SK-N-SH (cell line): ENCODE measurements at places on chromosomes 6 and 20. TPM values are rescaled to one million over a fixed set of nuclear protein-coding genes. Genes with fewer than 3 reads are reported as not detected.
A peak's percentile ranks its signal among the peaks of the same experiment; 100 is the strongest.

GRCh38 chr20:9140162-9140760, 71.4 kb downstream of the PLCB4 start:
- DNase-seq: no peak

DNA sequence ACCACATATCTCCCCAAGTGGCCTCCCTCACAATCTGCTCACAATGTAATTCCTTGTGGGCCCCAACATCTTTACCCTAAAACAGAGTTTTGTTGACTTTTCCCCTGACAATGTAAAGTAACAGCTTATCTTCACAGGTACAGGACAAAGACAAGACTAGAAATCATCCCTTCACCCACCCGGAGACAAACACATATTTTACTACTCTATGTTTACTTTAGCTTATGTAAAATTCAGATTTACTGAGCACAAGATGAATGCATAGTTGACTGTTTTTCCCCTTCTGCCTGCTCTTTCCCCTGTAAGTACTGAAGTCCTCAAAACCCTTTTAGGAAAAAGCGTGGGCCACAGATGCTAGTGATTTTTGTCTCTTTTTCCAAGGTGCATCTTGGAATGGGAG, 61.0 kb downstream of the RPP21 start:
- DNase-seq: no peak

GRCh38 chr20:51116765-51117686, 94.1 kb upstream of the KCNG1 start:
- no peak for DNase-seq

- no peak for DNase-seq
Observed at GRCh38 chr6:165034271-165034741, 275.1 kb downstream of the C6orf118 start.

DNA sequence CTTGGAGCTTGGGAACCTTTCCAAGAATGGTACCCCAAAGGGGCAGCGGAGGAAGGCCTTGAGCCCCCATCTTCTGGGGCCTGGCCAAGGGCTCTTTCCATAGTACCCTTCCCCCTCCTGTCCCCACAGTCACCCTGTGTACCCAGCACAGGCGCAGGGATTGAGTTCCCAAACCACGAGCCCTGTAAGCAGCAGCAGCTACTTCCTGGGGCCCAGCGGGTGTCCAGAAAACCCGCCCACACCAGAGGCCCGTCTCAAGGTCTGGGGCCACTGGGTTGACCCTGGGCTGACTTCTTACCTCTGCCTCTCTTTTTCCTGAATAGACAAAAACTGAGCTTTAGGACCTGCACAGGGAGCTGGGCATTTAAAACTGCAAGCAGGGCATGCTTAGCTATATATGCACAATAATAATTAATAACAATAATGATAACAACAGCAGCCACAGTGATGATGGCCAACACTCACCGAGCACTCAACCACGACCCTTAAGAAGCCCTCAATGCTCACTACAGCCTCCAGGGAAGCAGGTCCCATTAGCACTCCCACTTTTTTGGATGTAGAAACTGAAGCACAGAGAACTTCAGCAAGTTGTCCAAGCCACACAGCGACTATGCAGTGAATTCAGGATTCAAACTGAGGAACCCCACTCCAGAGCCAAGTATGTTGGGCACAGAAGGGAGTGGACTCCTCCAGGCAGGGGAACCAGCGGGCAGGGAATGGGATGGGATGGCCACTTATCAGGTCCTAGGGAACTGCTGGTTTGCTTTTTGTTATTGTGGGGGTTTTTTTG, 14.5 kb downstream of the NOL4L start:
- DNase-seq: no peak

DNA sequence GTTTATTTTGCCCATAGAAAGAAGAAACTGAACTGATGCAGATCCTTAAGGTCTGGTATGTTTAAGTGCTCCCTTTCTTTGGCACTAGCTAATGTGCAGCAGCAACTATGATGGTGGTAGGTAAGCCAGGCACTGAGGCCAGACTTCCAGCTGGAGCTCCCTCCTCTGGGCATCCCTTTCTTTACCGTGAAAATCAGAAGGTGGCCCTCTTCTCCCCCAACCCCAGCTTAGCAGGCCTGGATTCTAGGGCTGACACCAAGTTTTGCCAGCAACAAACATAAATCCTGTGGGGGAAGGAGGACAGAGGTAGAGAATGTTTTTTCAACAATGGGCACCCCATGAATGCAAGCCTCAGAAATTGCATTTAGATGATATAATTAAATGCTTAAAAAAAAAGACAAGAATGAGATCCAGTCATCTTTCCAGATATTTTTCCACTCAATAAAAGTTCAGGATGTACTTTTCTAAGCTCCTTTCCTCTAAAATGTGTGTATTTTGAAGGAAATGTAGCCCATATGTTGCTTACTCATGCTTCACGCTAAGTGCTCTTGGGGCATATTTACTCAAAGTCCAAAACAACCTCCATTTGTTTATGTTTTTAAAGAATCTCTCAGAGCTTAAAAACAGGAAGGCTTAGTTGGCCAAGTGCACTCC, 123.9 kb upstream of the NXT1 start:
- no peak for DNase-seq

DNA sequence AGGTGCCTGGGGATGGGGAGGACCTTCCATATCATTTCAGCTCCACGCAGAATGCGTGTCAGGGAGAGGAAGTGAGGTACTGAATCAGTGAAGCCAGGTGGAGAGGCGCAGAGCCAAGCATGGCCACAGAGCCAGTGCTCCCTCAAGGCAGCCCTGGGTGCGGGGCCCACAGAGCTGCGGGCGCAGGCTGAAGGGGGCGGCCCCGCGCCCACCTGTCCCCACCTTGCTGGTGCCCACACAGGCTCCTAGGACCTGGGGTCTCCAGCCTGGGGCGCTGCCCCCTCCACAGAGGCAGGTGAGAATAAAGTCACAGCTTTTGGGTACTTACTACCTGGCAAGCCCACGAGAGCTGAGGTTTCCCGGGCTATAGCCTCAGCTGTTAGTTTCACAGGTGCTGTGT, 40.0 kb upstream of the GATA5 start:
- DNase-seq: no peak

DNA sequence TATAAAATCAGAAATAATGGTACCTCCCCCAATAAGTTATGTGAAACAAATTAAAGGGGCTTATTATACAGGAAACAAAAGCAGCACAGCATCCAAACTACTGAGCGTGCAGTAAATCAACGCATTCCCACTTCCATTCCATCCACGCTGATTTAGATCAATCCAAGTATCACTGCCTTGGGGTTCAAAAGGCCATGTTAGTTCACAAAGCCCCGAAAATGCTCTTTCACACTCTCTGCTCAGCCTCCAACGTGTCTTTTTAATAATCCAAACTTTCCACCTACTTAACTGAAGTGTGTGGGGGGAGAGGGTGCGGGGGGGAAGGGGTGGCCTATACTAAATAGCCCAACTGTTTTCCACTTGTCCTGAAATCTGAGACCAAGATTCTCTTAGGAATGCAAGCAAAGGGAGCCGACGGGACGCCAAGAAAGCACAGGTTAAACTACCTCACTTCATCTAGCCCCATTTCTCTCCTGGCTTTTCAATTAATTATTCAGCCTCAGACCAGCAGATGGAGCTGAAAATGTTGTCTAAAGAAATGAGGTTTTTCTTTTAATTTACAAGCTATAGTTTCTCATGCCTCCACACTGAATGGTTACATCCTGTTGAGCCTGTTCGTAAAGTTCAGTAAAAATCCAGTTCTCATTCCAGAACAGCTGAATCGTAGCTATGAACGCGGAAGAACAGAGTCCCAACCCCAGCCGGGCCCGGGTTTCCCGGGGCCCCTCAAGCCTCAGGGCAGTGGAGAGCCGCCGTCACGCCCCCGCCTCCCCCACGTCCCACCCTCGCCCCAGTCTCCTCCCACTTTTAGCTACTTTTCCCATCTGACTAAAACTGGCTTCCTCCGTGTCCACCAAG, 1.0 kb upstream of the NXT1 start:
- peak; percentile 85 for DNase-seq

DNA sequence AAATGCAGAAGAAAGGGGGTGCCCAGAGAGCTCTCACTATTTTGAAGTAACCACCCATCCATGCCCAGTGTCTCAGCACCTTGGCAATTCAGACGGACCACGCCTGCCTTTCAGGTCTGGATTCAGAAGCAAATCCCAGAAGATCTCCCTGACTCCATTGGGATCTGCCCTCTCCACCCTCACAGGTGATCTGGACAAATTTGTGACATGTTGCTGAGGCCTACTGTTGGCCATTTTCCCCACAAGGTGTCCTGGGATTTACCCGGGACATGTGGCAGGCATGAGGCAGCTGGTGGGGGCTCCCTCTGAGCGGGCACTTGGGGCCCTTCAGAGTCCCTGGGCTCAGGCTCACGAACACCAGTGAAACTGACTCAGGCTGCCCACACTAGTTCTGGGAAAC, 51.9 kb upstream of the IYD start:
- no peak for DNase-seq

DNA sequence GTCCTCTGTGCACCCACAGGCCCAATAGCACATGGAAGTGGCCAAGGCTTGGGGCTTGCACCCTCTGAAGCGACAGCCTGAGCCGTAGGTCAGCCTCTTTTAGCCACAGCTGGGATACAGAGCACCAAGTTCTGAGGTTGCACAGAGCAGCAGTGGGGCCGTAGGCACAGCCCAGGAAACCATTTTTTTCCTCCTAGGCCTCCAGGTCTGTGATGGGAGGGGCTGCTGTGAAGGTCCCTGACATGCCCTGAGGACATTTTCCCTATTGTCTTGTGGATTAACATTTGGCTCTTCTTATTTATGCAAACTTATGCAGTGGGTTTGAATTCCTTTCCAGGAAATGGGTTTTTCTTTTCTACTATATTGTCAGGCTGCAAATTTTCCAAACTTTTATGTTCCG, 878.7 kb upstream of the MAN1A1 start:
- DNase-seq: no peak

DNA sequence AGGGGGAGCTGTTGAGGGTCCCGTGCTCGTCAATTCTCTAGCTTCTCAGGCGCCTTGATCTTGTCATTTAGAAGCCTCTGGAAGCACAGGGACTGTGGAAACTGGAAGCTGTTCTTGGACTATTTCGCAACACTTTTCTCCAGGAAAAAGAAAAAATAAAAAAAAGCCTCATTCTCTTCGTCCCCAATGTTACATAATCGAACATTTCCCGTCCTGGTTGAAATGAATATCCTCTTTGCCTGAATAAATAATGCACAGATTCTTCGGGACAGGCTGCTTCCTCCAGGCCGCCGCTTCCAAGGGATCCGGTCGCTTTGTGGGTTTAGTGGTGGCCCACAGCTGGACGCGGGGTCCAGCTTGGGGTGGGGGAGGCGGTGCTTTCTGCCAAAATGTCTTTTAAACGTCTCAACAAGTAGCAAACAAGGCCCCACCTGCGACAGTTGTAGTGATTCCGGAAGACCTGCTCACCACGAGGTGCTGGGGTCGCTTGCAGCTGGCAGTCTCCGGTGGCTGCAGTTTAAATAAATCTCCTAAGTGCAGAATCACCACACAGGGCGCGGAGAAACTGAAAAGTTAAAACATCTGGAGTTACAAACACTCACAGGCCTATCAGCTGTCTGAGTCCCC, 125.9 kb upstream of the ESR1 start:
- no peak for DNase-seq

GRCh38 chr20:37361336-37361735, 15.4 kb downstream of the SRC start:
- DNase-seq: peak; percentile 26

- DNase-seq: no peak
Observed at GRCh38 chr20:46898423-46898822, 3.8 kb downstream of the EYA2 start.

DNA sequence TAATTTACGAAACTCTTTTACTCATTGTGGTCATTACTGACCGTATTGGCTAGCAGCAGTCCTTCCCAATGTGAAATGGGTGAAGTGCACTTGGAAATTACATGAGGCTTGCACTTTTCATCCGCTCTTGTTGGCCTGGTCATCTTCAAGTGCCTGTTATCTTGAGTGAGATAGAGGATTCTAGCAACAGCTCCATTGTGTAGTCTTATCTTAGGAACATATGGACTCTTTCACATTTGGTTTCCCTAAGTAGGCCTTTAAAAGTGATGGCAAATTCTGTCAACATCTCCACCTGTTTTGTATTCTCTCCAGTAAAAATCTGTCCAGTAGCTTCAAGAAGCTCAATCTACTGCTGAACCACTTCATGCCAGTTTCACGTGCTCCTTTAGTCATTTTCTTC, 114.8 kb upstream of the MARCKS start:
- no peak for DNase-seq

- DNase-seq: no peak
Observed at GRCh38 chr6:82072121-82072521, 175.4 kb downstream of the IBTK start.

GRCh38 chr20:54237116-54237943, 29.4 kb downstream of the PFDN4 start:
- DNase-seq: no peak

DNA sequence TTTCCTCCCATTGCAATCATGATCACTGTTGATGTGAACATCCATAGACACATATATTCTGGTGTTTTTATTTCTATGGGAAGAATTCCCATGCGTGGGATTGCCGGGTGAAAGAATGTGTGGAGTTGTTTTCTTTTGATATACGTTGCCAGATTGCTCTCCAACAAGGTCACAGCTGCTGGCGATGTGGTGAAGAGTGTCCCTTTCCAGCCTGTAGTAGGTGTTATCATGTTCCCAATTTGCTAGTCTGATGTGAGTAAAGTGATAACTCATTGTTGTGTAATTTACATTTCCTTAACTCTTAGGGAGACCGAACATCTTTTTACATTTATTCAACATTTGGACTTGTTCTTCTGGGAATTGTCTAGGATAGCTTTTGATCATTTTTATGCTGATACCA, 14.5 kb upstream of the ELMO2 start:
- DNase-seq: no peak

- DNase-seq: no peak
Observed at GRCh38 chr20:45344168-45344860, 3.9 kb downstream of the SDC4 start.

DNA sequence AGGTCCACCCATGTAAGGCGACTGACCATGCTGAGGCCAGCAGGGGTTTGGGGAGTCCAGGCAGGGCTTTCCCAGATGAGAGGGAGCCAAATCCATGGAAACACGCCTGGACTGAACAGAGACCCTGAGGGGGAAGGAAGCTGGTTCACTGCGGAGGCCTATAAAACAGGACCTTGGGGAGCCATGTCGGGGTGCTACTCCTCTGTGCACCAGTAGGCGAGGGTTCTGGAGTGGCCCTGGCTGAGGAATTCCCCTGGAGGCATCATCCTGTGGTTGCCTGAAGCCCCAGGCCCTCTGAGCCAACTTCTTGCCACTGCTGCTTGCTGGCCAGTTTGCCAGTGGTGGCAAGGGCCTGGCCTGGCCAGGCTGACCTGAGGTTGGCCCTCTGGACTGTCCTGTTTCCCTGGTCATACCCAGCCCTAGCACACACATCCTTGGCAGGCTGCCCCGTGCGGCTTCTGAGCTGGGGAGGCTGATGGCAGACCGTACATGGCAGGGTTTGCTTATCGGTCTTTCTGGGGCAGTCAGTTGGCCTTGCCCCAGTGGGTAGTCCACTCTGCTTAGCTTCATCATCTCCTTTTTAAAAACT, 2.2 kb upstream of the LRRN4 start:
- no peak for DNase-seq

HCK gene
- not detected in 2 replicates for polyA plus RNA-seq

TXLNB gene
- polyA plus RNA-seq: 0.12 and 0.19 TPM in 2 replicates

TNF gene
- not detected in 2 replicates for polyA plus RNA-seq

HNF4A gene
- polyA plus RNA-seq: not detected in 2 replicates

ZNF831 gene
- polyA plus RNA-seq: not detected in 2 replicates

AVP gene
- not detected in 2 replicates for polyA plus RNA-seq

HLA-DOB gene
- not detected in 2 replicates for polyA plus RNA-seq

AGER gene
- polyA plus RNA-seq: 2.9 and 3.5 TPM in 2 replicates

PLG gene
- polyA plus RNA-seq: not detected in 2 replicates

HLA-DPA1 gene
- polyA plus RNA-seq: 1.6 and 1.9 TPM in 2 replicates
